ENCODE measurements at places on chromosomes 1 and 21.

GRCh38 chr1:165353731-165354671 lies 2.5 kb downstream of the LMX1A start:
- DNase-seq, result no peak

- no peak for DNase-seq
These were observed 11.2 kb downstream of the DCST2 start for GRCh38 chr1:155022136-155022926.

DNA sequence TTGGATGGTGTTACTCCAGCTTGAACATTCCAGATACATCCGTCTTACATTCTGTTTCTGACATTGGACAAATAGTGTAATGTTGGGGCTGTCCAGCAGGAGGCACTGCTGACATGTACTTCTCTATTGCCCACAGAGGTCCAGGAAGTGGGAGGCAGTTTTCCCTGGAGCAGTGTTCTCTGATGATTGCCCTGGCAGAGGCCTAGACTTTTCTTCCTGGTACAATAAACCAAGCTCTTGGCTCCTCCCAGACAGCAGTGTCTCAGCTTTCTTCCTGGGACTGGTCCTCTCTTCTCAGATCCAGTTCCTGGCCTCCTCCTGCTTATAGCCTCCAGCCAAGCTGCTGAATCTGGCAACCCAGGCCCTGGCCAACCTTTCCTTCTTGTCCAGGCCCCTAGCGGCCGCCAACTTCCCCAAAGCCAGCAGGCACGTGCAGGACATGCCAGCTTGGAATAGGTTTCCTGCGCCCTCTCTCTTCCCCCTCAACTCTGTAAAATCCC lies 14.9 kb upstream of the IFNLR1 start:
- DNase-seq, result peak; percentile 47

DNA sequence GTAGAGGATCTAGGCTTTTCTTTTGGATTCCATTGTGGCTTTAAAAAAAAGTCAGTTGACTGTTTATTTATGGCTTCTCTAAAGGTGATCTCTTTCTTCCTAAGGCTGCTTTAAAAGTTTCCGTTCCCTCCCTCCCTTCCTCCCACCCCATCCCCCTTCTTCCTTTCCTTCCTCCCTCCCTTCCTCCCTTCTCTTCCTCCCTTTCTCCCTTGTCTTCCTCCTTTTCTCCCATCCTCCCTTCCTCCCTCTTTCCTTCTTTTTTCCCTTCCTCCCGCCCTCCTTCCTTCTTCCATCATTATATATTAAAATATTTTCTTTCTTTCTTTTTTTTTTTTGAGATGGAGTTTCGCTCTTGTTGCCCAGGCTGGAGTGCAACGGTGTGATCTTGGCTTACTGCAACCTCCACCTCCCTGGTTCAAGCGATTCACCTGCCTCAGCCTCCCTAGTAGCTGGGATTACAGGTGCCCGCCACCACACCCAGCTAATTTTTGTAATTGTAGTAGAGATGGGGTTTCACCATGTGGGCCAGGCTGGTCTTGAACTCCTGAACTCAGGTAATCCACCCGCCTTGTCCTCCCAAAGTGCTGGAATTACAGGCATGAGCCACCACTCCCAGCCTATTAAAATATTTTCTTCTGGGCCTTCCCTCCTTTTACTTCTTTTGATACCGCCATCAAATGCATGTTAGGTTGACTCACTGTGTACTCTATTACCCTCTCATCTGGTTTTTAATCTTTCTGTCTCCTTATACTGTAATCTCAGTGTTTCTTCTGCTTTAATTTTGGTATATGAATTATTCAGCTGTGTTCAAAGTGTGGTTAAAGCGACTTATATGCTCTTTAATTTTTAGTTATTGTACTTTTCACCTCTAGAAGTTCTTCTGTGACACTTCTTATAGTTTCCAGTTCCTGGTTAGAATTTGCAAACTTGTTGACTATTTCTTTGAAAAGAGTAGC lies 59.2 kb upstream of the ATP5PO start:
- no peak for DNase-seq

GRCh38 chr1:67211589-67212563 lies 45.6 kb downstream of the IL23R start:
- no peak for DNase-seq

GRCh38 chr1:99439433-99440075 lies 175.3 kb downstream of the PLPPR4 start:
- DNase-seq, result no peak

DNA sequence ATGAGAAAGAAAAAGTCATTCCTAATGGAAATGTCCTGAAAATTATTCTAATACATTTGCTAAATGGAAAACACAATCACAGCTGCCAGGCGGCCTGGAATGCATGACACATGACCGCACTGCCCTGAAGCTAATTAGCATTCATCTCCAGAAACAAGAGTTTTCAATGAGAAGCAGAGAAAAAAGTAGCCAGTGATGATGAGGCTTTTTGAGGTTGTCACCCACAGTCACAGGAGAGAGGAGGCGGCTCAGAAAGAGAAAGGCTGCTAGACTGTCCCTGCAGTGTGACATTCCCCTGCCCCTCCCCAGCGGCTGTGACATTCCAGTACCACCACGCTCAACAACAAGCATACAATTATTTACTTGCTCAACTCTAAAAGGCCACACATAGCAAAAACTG lies 122.9 kb upstream of the KRTAP19-8 start:
- no peak for DNase-seq

DNA sequence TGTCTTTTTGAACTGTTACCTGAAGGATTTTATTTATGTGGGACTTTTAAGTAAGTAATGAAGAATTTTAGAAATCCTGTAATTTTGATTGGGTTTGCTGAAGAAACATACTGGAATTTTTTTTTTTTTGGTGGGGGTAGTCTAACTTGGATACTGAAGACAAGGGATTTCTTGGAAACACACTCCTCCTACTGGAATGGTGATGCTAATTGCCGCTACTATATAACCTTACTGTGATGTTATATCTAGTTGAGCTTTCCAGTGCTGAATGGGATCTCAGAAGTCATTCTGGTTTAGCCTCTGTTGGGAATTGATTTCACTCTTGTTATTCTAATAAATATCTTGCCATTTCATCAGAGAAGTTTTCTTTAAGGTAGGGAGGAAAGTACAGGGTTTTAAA lies 8.4 kb downstream of the PPP2R5A start:
- DNase-seq, result no peak

GRCh38 chr1:17735793-17736192 lies 19.3 kb upstream of the ACTL8 start:
- DNase-seq, result no peak

DNA sequence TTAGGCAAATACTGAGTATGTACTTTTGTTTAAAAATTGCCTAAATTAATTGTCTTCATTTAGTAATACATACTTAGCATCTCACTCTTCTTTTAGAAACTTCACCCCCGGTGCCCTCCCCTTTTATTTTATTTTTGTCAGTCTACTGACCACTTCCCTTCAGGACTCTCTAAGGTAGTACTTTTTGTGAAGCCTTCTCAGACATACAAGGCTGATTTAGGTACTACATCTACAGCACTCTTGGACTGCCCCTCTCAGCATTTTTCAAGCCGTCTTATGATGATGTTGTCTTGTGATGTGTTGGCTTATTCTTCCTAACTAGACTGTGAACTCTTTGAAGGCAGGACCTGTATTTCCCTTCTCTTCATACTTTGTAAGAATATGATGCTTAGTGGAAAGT lies 24.7 kb downstream of the RPS6KC1 start:
- DNase-seq, result no peak

GRCh38 chr1:240491156-240491555 lies 120.8 kb downstream of the GREM2 start:
- no peak for DNase-seq

DNA sequence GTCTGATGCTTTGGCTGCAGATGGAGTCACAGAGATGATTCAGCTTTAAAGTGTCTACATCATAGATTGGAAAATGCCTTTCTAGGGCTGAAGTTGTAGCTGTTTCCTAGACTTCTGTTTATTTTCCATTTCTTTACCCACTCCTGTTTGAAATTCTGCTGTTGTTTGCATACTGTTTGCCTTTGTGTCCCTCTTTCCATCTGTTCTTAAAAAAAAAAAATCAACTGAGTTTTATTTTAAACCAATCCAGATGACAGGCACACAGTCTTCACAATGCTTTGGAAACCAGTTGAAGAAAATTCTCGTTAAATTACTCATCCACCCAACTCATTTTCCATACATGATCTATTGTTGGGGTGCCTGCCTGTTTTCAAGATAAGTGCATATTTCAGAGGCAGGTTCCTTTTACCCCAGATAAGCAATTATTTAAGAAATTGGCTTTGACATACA lies 245.9 kb downstream of the DISC1 start:
- no peak for DNase-seq

DNA sequence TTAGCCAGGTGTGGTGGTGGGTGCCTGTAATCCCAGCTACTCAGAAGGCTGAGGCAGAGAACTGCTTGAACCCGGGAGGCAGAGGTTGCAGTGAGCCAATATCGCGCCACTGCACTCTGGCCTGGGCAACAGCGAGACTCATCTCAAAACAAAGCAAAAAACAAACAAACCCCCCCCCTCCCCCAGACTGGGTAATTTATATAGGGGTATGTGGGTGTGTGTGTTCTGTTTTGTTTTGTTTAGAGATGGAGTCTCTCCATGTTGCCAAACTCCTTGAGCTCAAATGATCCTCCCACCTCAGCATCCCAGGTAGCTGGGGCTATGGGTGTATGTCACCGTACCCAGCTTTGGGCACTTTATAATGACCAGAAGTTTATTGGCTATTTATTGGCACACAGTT lies 73.6 kb downstream of the SLC27A3 start:
- DNase-seq, result no peak

- DNase-seq, result no peak
These were observed 6.7 kb upstream of the CSRP1 start for GRCh38 chr1:201513498-201514243.

GRCh38 chr1:90161625-90162024 lies 166.7 kb downstream of the ZNF326 start:
- DNase-seq, result no peak

DNA sequence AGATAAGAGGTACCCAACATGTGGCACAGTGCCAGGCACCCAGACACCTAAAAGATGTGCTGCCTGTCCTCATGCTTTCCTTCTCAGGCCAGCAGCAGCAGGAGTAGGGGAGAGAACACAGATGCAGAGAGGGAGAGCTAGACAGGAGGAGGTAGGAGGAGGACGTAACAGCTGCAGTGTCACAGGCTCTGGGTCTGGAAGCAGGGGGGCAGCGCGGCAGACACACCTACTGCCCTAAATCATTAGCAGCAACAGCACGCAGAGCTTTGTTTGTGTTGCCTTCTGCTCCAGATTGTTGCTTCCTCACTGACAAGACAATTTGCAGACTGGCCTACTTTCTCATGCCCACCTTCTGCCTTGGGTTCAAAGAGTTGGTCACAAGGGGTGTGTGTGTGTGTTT lies 196.7 kb upstream of the DAB1 start:
- no peak for DNase-seq

DNA sequence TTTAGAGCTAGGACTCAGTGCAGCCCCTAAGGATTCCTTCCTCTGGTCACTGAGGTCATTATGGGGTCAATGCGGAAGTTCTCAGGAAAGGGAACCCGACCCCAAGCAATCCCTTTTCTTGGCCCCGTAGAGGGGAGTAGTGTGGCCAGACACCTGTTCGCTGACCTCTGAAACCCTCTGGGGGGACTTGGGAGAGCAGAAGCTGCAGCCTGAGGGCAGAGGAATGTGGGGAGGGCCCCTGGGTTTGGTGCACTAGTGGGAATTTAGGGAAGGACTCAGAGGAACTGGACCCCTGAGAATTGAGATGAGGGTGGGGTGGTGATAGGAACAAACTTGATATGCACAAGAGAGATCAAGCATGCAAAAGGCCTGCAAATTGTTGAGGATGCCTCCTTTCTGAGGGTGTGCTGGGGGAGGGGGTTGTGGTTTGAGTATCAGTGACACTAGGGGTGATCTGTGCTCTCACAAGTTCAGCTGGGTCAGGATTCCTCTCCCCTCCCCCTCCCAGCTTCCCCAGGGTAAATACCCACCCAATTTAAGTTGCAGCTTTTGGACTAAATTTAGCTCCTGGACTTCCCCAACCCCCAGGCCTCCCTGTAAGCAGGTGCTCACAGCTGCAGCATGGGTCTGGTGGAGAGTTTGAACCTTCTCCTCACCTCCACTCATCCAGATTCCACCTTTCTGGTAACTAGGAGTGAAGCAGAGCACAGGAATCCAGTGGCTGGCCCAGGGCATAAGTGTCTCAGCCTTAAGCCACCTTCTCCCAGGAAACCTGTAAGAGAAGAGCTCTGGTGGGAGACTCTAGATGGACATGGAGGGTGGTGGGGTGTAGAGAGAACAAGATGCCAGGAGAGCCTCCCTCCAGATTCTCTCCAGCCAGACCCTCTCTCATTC lies 13.5 kb downstream of the ADAMTSL4 start:
- DNase-seq, result no peak

GRCh38 chr1:212290608-212291007 lies 5.4 kb downstream of the PPP2R5A start:
- DNase-seq, result no peak

DNA sequence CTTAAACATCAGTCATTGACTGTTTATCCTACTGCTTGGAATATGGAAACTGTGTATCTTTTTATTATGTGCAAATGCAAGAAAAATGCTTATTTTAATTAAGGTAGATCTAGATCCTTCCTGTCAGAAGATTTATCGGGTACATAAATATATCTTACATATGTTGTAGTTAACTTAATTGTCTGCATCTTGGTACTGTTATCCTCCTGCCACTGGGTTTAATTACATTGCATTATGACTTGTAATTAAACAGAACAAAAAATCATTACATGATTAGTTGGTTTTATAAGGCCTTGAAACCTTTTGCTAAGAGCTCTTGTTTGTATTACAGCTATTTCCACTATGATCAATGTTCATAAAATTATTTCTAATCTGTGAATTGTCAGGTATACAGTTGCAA lies 211.2 kb downstream of the PTGER3 start:
- DNase-seq, result no peak

DNA sequence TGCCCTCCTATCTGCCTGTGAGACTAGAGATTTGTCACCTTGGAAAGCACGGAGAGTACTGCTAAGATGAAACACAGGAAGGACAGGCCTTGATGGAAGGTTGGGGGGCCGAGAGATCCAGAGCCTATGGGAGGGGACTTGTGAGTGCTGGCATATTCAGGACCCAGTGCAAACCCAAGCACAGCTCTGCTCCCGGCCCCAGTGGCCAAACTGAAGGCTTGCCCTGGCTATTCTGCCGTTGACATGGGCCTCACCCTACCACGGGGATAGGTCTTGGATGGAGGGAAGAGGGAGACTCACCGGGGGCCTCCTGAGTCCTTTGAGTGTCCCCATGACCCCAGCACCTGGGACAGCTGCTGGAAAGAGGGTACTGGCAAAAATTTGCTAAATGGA lies 4.6 kb upstream of the EVA1B start:
- no peak for DNase-seq

- no peak for DNase-seq
These were observed 73.6 kb downstream of the SMYD2 start for GRCh38 chr1:214354440-214355148.

All from stimulated activated CD4-positive, alpha-beta T cell treated with anti-CD3 and anti-CD28 coated beads, Interleukin-4, amount 100 ng/mL, for 48 hours (primary cell).